ENCODE measurements at places on chromosomes 16 and 17. TPM values are rescaled to one million over a fixed set of nuclear protein-coding genes. Genes with fewer than 3 reads are reported as not detected.

Gene SGCA
- total RNA-seq: 0.39 TPM

- no peak for DNase-seq
Observed at GRCh38 chr17:55090079-55090492, 121.5 kb downstream of the STXBP4 start.

- DNase-seq: no peak
Observed at GRCh38 chr16:23781176-23781575, 26.4 kb downstream of the CHP2 start.

DNA sequence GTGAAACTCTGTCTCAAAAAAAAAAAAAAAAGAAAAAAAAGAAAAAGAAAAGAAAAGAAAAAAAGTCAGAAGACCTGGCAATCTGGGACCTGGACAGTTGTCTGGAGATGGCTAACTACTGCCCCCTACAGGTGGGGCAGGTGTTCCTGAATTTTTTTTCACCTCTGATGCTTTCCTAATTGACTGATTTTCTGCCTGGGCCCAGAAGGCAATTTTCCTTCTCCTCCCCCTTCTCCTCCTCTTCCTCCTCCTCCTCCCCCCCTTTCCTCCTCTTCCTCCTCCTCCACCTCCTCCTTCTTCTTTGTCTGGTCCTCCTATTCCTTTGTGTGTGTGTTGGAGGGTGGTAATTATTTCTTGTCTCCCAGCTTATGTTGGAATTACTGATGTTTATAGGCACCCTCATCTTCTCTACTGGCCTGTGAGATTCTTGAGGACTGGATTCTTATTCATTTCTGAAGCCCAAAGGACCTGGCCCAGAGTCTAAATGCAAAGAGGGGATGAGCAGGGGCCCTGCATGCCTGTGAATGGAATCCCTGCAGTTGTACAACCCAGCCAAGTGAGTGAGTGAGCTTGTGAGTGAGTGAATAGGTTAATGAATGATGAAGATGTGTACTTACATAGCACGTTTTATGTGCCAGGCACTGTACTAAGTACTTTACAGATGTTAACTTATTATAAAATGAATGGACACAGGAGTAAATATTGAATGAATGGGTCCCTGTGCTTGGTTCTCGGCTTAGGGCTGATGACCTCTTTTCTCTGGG is 26.9 kb downstream of the IRX5 start:
- DNase-seq: peak; percentile 61

Gene WWP2
- total RNA-seq: 39.0 TPM

Gene FZD2
- 42.8 TPM for total RNA-seq

Gene ANKFN1
- 0.24 TPM for total RNA-seq

- peak; percentile 68 for DNase-seq
Observed at GRCh38 chr16:4373909-4374742, 2.5 kb downstream of the VASN start.

DNA sequence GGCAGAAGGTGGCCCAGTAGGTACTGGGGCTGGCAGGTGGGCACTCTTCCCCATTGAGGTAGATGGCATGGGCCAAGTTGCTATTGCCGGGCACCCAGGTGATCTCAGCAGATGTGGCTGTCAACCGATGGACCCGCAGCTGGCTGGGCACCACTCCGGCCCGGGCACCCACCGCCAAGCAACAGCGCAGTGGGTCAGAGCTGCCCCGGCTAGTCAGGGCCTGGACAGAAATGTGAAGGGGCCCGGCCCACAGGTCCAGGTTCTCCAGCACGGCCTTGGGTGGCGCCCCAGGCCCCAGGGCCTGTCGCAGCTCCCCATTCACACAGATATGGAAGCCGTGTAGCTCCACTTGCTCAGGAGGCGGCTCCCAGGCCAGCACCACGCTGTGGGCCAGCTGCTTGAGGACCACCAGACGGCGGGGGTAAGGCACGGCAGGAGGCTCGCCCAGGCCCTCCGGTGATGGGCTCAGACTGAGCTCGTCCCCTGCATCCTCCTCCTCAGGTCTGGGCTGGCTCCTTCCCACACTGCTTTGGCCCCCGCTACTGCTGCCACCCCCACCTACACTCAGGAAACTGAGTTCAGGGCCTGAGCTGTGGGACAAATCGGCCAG is 16.5 kb downstream of the TSPOAP1 start:
- DNase-seq: no peak

DNA sequence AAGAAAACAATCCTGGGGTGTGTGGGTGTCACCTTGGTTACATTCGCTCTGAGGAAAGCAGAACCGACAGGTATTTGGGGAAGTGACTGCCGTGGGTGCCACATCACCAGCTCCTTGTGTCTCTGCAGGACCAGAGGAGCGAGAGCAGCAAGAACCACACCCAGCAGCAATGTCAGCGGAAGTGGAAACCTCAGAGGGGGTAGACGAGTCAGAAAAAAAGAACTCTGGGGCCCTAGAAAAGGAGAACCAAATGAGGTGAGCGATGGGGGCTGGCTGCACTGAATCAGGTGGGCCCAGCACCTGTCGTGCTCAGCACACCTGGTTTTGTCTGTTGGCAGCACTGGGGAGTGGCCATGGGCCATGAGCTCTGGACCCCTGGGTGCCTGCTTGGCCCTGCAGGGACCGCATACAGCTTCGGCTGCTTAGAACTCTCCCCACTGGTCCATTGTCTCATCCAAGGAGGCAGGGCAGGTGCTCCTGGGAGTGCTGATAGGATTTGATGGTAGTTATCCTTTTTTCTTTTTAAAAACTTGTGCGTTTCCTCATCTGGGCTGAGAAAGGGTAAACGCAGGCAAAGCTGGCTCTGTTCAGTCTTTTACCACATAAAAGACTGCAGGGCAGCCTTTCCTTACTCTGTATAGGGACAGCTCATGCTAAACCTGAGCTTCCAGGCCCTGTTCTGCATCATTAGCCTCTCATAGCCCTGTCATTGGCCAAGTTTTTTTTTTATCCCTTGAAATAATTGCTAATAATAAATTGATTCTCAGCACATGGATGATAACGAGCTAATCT is 29.4 kb downstream of the HMOX2 start:
- no peak for DNase-seq

DNA sequence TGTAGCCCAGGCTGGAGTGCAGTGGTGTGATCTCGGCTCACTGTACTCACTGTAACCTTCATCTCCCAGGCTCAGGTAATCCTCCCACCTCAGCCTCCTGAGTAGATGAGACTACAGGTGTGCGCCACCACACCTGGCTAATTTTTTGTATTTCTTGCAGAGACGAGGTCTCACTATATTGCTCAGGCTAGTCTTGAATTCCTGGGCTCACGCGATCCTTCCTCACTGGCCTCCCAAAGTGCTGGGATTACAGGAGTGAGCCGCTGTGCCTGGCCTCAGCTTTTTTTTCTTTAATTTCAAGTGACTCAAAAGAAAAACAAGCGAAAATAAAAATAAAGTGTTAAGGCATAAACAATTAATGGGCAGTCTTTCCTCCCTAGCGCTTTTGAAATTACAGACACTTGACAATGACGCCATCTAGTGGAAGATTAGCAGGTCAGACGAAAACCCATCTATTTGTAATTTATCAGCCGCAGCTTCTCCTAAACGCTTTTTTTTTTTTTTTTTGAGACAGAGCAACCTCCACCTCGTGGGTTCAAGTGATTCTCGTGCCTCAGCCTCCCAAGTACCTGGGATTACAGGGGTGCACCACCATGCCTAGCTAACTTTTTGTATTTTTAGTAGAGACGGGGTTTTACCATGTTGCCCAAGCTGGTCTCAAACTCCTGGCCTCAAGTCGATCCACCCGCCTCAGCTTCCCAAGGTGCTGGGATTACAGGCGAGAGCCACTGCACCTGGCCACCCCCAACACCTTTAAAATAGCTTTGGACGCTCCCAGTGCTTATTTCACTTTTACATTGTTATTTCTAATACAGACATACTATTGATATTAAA is 28.1 kb upstream of the PECAM1 start:
- no peak for DNase-seq

DNA sequence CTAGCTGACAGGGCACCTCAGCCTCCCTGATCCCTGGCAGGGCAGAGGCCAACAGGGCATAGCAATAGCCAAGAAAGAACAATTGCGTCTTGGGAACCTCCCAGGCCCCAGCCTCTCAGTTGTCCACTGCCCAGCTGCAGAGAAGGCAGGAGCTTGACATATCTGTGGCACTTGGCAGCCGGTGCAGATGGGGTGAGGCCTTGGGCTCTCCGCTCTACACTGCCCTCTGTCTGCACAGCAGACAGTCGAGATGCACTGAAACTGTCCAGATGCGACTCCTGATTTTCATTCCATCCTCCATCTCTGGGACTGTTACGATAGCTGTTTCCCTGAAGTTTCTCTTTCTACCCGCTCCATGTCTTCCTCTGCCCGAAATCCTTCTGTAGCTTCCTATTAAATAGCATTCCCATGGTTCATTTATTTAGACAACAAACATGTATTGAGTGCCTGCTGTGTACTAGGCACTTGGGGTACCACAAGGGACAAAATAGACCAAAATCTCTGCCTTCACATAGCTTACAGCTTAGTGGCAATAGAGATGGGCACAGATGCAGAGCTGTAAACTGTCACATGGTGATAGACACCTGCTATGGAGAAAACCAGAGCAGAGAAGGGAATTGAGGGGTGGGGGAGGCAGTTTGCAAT is 3.3 kb downstream of the POLR3E start:
- DNase-seq: peak; percentile 57

DNA sequence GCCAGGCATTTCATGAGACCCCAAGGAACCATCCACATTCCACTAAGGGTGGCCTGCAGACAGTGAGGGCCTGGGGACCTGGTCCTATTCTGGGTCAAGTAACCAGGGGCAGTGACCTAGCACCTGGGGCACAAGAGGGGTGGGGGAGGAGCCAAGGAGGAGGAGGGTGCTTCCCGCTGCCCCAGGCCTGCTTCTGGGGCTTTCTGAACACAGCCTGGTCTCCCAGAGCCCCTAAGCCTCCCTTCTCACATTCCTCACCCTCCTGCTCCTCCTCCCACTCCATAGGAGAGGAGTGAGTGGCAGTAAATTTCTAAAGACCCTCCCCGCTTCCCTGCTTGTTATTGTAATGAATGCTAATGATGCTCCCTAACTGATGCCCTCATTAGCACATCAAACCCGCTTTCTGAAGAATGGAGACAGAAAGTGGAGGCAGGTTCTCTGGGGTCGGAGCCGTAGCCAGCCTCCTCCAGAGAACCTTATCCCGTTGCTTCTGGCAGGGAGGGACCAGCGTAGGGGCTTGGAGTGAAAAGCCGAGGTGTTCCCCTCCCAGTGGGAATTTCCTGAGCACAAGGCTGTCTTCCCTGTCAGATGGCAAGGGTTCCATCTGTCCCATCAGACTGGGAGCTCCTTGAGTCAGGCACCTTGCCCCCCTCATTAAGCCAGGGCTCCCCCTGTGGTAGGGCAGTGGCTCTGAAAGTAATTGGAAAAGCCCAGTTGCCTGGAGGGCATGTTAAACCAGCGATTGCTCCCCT is 3.7 kb upstream of the SRCIN1 start:
- DNase-seq: peak; percentile 81

Gene PIK3R6
- 0.15 TPM for total RNA-seq

DNA sequence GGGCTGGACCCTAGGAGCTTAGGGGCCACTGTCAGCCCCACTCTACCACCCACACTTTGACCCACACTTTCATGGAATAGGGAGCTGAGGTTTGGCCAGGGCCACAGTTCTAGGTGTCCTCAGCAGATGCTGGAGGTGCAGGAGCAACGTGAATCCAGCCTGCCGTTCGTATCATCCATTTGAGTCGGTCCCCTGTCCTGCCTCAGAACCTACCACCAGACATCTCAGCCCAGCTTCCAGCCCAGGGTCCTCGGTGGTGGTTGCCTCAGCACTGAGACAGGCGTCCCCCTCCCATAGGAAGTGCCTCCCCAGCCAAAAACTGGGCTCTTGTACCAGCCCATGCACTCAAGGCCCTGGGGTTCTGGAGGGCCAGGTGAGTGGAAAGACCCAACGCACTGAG is 359 bp upstream of the ITGAE start:
- no peak for DNase-seq

Gene AATK
- 4.4 TPM for total RNA-seq

Gene MT3
- total RNA-seq: 0.71 TPM

DNA sequence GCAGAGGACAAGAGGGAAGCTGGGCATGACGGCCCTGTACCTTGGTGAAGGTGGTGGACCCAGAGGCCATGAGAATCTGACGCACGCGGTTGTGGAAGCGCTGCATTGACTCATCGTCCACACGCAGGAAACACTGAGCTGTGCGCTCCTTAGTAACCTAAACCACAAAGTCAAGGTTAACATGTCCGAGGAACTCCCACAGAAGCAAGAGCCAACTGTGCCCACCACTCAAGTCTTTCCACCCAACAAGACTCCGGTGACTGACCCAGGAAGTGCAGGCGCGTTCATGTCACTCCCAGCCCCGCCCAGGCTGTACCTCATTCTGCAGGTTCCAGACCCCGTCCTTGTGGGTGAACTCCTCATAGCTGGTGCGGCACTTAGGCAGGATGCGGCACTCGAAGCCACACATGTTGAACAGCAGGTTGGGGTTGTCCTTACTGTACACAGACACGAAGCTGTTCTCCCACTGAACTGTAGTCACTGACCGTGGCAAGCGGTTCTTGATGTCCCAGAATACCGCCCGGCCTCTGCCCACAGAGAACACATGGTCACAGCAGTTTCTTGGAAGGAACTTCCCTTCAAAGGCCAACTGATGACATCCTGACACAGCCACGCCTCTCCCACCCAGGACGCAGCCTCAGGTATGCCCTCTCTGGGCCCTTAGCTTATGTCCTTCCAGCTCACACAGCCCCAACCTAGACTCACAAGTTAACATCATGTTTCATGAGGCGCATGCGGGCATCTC is 11.5 kb downstream of the PRPF8 start:
- DNase-seq: no peak

Gene C16orf54
- 0.14 TPM for total RNA-seq

Gene FOXO3B
- total RNA-seq: 9.9 TPM

Gene CCL8
- not detected for total RNA-seq

DNA sequence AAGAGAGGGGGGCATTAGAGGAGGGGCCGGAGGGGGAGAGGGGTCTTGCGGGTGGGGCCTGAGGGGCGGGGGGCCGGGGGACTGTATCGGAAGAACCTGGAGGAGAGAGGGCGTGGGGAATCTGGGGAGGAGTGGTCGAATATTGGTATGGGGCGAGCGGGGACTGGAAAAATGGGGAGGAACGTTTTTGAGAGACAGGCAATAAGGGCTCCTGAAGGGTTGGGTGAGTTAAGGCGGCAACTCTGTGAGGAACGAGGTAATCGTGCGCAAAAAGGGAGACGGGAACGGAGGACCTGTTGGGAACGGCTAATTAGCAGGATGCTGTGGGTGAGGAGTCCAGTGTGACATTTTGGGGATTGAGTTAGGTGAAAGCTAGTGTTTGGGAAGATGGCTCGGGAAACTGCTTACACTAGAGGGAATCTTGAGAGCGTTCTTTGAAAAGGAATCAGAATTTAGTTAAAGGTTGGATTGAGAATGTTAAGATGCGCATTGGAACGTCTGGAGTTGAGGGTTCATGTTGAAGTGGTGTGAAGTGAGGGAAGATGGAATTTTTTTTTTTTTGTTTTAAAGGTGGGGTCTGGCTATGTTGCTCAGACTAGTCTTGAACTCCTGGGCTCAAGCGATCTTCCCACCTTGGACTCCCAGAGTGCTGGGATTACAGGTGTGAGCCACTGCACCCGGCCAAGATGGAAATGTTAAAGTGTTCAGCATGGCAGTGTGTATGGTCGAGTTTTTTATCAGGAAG is 662 bp downstream of the WIPF2 start:
- DNase-seq: no peak

GRCh38 chr16:28003923-28004322 is 59.6 kb downstream of the GSG1L start:
- no peak for DNase-seq

GRCh38 chr17:45739786-45740185 is 44.3 kb upstream of the CRHR1 start:
- DNase-seq: peak; percentile 5

Gene CA7
- 2.2 TPM for total RNA-seq

Data from WTC11 (cell line).